ENCODE measurements at places on chromosomes 3 and 15.

DNA sequence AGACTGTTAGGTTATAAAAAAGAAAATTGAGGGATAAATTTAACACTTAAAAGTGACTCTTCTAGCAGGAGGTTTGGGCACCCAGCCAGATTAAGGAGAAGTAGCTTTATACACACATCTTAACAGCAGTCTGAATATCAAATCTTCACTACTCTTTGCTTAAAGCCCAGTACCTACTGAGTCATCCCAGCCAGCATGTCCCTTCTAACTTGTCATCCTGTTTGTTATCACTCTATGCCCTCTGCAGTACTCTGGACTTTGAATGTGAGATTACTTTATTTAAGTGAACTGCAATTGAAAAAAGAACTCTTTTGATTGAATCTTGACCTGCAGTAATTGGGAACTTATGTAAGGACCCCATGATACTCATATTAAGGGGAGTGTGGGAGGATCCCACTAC, 77.6 kb downstream of the FHIT start:
- no peak for DNase-seq

DNA sequence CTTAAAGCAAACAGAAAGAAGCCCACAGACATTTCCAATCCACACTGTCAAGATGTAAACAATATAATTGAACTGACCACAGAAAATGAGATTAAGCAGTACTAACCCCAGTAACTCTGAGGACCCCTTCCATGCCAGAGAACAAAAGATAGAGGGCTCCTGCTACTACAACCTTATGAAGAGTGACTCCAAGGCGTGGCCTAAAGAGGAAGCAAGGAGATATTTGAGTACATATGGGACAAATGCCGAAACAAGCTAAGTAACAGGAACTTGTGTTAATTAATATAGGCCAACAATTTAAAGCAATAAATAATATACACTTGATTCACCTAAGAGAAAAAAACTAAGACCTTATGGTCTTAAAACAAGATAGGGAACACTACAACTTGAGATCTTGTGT, 25.0 kb upstream of the VPS39 start:
- no peak for DNase-seq

DNA sequence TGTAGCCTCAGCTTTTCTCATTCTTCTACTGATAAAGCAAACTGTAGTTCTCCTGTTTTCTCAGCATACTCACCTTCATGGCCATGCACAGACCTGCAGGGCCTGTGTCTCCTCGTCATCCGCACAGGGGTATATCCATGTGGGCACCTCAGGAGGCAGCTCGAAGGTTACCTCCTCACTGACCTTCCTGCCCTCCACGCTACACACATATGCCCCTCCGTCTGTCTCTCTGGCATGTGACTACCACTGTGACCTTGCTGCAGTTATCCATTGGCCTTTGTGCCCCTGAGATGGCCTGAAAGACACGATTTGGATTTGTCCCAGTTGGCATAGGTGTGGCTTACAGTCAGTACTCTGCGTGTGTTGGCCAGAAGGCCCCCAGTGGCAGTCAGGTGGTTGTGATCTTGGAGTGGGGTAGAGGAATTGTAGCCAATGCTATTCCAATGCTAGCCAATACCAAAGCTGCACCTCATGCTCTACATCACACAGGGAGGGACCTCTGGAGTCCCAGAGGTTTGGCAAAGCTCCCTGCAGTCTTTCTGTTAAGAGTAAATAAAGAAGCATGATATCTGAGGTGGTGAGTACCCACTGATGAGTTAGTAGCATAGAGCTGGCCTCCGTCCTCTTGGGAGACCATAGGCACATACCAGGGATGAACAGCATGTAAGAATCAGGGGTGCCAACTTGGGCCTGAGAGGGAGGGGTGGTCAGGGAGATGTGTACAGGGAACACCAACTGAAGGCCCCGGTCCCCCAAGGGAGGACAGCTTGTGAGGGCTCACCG, 143.4 kb downstream of the EEFSEC start:
- no peak for DNase-seq

- DNase-seq: no peak
Measured at GRCh38 chr15:94246016-94246415, 14.7 kb downstream of the MCTP2 start.

GRCh38 chr15:22951381-22952280, 28.5 kb downstream of the CYFIP1 start:
- DNase-seq: no peak

DNA sequence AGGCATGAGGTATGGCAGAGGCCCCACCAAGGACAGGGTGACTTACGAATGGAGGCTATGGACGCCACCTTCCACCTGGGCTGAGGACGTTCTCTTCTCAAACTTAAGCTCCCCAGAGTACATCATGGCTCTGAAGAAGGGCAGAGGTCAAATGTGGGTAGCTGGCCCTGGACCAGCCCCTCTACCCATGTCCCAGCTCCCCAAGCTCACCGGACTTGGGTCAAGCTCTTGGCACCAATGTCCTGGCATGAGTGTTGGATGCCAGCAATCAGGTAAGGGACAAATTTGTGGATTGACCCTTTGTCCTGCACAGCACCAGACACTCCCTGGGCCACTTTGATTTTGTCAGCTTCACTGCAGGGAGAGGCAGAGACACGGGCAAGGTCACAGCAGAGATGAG, 2.5 kb downstream of the NDUFAF3 start:
- DNase-seq: no peak

DNA sequence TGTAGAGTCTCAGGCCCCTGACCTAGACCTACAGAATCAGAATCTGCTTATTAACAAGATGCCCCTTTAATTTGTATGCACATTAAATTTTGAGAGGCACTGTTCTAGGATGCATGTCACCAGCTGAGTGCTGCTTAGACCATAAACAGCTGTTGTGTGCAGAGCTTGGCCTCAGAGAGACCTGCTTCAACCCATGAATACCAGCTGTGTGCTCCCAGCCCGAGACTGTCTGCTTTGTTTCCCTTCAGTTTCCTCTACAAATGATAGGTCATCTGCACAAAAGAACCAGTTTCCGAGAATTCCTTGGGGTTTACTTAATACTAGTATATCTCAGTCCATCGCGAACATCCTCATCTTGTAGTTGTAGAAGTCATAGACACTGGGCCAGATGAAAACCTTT, 158.5 kb upstream of the PFN2 start:
- DNase-seq: no peak

DNA sequence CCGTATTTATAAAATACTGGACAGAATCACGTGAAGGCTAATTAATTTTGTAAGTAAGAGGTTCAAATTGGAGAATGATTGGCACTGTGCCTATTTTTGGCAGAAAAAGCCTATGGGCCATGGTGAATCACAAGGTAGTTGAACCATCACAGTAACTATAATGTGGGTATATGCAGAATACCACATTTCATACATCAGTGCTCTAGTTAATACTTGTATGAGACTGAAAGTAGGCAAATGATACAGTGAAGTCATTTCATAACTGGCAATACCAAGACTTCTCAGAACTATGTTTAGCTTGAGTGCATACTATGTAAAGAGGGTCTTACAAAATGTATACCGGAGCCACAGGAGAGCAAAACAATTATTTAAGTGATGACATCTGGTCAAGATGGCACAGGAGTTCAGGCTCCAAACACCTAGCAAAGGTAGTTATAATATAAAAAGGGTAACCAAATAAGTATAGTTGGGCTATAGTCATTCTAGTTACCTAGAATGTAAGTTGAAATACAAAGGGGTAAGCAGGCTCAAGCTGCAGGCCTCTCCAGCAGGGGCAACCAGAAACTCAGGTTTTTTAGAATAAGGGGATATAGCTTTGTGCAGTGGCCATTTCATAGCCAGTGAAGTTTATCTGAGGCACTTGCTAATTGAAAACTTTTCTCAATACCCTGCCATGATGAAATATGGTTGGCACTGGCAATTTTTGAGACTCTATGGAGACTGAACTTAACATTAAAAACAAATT, 19.1 kb downstream of the GPR160 start:
- no peak for DNase-seq

DNA sequence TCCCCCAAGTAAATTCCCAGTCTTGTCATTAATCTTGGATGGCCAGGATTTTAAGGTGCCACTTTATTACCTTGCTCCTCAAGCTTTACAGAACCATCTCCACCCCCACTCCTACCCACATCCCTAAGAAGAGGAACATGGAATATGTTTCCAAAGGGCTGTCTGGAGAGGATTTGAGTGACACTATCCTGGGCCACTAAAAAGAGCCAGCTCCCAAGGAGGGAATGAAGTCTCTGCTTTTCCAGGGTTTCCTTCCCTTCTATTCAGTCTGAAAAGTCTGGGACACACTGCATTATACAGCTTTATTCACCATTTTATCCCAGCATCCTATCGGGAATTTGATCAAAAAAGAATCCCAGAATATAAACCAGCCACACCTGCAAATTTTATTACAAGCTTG, 35.6 kb upstream of the MECOM start:
- no peak for DNase-seq

DNA sequence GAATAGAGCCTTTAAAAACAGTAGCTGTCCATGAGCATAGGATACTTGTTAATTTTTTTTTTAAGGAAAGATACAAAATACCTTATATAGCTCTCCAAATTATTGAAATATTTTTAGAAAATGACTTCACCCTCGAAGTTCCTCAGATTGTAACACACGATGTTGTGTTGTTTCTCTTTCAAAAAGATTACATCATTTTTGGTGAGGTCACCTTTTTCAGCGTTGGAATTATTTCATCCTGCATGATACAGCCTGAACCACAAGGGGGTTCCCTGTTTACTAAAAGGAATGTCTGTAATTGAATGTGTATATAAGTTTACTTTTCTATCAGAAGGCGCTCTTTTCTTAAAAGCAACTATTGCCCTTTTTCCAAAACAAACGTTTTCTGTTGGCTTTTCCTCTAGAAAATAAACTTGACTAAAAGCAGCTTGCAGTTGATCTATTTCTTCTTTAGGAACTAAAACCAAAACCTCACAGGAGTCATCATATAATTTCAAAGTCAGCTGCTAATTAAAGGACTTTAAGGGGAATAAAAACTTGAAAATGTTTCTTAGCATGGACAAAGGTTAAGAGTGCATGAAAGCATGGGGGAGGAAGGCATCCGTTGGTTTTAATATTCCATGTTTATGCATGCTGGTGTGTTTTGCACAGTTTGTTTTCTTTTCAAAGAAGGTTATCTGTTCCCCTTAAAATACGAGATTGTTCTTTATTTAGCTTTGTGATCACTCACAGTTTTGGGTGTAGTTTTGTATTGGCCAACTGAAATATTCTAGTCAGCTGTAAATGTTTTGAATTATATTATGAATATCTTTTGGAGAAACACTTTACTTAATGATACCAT, 29.4 kb downstream of the LYSMD4 start:
- DNase-seq: no peak

- DNase-seq: no peak
Measured at GRCh38 chr3:115666920-115667737, 43.8 kb downstream of the GAP43 start.

GRCh38 chr15:33543957-33544356, 233.2 kb downstream of the RYR3 start:
- DNase-seq: no peak

- DNase-seq: no peak
Measured at GRCh38 chr15:80801891-80802680, 22.9 kb downstream of the CEMIP start.

DNA sequence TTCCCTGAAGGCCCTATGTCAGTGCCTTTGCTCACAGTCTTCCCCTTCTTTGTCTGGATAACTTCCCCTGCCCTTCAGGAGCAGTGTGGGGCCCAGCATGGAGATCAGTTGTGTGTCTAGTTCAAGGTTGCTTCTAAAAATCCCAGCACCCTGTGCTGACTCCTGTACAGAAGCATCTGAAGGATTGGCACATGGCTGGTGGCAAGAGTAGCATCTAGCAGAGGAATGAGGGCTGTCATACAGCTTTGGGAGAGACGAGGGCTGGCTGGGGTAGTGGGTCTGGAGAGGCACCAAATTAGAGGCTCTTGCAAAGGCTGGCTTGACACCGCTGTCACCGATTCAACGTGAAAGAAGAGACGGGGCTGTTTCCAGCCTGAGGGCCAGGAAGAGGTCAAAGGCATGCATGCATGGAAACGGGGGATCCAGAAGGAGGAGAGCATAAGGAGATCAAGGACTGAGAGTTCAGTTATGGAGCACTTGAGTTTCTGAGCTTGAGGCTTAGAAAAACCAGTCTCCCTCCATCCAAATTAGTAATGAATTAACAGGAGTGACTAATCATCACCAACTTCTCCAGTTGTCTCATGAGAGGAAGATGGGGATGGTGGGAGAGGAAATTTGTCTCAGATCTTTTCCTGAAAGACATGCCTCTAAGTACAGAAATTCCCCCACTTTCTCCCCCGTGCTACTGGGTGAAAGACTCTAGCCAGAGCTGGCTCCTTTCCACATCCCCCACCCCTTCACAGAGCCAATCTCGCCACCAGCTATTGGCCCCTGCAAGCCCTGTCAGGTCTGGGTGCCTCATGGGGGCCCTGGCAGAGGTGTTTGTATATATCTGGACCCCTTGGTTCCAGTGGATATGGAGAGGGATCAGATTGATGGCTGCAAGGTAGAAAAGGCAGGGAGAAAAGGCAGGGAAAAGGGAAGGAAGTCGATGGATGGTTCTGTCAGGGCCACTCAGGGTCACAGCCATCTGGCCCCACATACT, 45.9 kb downstream of the SLCO2A1 start:
- no peak for DNase-seq

Measured in activated T-cell treated with anti-CD3 and anti-CD28 coated beads, Interleukin-2, amount 50 U/mL, for 24 hours (primary cell).